Activated CD4-positive, alpha-beta T cell treated with anti-CD3 and anti-CD28 coated beads for 1 hour (primary cell): ENCODE measurements at places on chromosomes 1 and 21.

- no peak for DNase-seq
These were observed 48.8 kb downstream of the ZFYVE9 start for GRCh38 chr1:52190500-52191252.

GRCh38 chr1:226494092-226494609, 54.4 kb upstream of the STUM start:
- no peak for DNase-seq

GRCh38 chr1:38044221-38045215, 2.1 kb downstream of the POU3F1 start:
- DNase-seq = no peak

- no peak for DNase-seq
These were observed 71.7 kb downstream of the NRIP1 start for GRCh38 chr21:14993115-14993514.

GRCh38 chr1:156119503-156120209, 5.1 kb downstream of the LMNA start:
- no peak for DNase-seq

GRCh38 chr1:36144413-36144812, 4.9 kb downstream of the TRAPPC3 start:
- DNase-seq = no peak
